Stimulated activated CD8-positive, alpha-beta memory T cell treated with anti-CD3 and anti-CD28 coated beads, Interleukin-2, amount 100 ng/mL, for 1 hour (primary cell): ENCODE measurements at places on chromosomes 1 and 21.

DNA sequence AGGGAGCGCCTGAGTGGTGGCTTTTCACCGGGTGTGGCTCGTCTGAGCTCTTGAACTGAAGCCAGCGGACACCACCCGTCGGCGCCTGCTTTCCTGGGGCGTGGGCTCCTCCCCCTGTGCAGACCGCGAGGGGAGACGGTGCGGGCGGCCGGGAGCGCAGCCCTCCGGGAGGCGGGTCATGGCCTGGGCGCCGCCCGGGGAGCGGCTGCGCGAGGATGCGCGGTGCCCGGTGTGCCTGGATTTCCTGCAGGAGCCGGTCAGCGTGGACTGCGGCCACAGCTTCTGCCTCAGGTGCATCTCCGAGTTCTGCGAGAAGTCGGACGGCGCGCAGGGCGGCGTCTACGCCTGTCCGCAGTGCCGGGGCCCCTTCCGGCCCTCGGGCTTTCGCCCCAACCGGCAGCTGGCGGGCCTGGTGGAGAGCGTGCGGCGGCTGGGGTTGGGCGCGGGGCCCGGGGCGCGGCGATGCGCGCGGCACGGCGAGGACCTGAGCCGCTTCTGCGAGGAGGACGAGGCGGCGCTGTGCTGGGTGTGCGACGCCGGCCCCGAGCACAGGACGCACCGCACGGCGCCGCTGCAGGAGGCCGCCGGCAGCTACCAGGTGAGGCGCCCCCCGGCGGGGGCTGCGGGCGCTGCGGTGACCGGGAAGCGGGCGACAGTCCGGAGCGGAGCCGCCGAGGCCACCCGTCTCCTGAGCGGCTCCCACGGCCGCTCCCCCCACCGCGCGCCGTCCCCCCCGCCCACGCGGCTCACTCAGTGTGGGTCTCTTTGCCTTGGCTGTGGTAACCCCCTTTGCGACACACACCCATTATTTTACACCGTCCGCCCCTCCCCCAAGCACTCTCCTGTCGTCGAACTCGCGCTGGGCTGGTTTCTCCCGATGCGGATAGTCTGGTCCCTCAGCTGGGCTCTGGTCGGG is at the start of gene TRIM58:
Gene TRIM58 (plus strand): TSS at position 119 of the 916 bp plus-strand sequence. CDS start 60 bp downstream, at position 179.
- DNase-seq, result no peak

GRCh38 chr1:232066521-232066920 is 439.9 kb downstream of the DISC1 start:
- DNase-seq, result no peak

- no peak for DNase-seq
These were observed 17.3 kb upstream of the TMEM39B start for GRCh38 chr1:32055416-32055815.

DNA sequence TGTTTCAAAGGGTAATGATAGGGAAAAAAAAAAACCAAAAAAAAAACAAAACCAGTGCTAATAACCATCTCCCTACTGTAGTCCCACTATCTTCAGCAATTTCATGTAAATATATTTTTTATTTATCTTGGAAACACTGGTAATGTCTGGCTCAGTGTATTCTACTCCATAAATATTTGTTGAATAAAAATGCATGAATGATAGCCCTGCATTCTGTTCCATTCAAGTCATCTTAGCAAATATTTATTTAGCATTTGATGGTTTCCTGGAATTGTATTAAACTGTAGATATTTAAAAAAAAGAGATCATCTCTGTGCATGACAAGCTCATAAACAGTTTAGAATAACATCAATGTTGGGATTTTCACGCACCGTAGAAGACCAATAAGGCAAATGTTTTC is 24.2 kb downstream of the IL23R start:
- DNase-seq, result no peak

DNA sequence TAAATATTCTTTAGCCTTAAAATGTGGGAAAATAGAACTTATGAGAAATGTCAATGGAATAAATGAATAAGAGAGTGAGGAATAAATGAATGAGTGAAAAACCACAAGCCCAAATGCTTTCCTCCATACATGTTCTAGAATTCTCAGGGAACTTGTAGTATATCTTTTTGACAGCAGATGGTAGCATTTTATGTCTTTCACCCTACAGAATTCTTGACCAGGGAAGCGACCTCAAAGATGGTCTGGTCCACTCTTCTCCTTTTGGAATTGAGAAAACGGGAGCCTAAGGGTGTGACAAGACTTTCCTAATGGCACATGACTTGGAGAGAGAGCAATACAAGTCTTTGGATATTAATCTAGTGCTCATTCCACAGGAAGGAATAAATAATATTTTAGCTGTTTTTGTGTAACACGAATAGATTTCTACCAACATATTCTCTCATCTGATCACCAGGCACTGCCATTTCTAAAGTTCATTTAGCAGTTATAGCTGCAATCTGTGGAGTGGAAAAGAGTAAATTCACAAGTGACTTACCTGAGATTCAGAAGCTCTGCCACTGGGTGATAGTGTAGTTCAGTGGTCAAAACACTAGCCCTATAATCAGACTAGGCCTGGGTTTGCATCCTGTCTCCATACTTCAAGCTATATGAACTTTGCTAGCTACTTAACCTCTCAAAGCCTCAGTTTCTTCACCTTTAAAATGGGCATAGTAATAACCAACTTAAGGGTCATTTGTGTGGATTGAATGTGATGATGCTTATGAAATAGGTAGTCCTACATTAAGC is 15.0 kb upstream of the F5 start:
- DNase-seq, result no peak

- no peak for DNase-seq
These were observed 311.0 kb downstream of the KCTD3 start for GRCh38 chr1:215878128-215878527.

- DNase-seq, result no peak
These were observed 442.1 kb downstream of the PTBP2 start for GRCh38 chr1:97163591-97164275.
